Kidney tubule cell (primary cell): ENCODE measurements at places on chromosomes 2 and 18.

- DNase-seq = peak; percentile 69
Measured at GRCh38 chr2:113056521-113056920, 2.5 kb upstream of the IL36RN start.

DNA sequence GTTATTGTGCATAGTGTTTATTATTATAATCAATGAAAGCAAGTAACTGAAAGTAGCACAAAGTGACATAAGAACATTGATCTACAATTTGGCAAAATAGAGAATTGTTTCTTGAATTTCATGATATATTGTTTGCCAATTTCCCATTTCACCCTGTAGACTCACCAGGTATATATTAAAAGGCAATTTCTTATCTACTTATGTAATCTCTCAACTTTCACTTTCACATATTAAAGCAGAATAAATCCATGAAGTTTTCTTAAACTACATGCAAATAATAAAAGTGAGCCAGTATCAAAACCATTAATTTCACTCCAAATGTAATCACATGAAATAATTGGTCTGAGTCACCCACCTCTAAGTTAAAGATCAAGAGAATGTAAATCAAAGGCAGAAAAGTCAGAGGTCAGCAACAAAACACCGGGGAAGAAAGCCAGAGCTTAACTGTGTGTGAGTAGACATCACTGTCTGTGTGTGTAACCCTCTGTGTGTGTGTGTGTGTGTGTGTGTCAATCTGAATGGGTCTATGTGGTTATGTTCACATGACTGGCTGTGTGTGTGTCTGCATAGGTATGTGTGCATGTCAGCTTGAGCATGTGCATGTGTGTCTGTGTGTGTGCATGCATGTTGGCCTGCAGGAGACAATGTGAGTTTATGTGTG lies 44.1 kb downstream of the ZNF385B start:
- peak; percentile 23 for DNase-seq

DNA sequence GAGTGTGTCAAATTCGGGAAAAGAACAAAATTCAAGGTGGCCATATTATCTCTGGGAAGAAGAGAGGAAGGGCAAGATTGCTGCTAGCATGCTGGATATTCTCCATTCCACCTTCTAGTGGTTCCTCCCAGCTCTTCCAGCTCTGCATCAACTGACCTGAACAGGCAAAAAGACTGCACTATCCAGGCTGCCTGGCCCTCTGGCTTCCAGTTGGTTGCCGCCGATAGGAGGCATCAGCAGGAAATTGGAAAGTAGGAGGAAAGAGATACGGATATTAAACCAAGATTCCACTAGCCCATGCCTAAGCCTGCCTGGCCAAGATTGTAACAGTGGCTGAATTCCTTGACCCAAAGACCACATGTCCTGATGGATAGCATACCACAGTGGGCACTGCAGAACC lies 1.7 kb upstream of the RTTN start:
- no peak for DNase-seq

- DNase-seq = no peak
Measured at GRCh38 chr2:107984707-107985106, 1.6 kb upstream of the SLC5A7 start.

DNA sequence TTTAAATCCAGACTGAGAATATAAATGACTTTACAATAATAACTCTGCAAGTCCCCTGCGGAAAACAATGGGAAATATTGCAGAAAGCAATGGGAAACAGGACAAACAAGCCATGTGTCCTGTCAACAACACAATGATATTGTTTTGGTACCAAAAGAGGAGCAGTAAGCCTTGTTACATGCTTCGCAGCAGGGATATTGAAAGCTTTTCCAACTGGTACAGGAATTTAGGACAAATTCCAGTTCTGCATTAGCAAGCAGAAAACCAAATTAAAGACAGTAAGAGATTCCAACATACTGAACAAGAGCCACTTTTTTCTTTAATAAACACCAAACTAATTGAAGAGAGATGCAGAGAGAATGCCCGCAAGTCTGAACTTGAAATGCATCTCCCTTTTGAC lies 30.0 kb downstream of the FRZB start:
- no peak for DNase-seq

DNA sequence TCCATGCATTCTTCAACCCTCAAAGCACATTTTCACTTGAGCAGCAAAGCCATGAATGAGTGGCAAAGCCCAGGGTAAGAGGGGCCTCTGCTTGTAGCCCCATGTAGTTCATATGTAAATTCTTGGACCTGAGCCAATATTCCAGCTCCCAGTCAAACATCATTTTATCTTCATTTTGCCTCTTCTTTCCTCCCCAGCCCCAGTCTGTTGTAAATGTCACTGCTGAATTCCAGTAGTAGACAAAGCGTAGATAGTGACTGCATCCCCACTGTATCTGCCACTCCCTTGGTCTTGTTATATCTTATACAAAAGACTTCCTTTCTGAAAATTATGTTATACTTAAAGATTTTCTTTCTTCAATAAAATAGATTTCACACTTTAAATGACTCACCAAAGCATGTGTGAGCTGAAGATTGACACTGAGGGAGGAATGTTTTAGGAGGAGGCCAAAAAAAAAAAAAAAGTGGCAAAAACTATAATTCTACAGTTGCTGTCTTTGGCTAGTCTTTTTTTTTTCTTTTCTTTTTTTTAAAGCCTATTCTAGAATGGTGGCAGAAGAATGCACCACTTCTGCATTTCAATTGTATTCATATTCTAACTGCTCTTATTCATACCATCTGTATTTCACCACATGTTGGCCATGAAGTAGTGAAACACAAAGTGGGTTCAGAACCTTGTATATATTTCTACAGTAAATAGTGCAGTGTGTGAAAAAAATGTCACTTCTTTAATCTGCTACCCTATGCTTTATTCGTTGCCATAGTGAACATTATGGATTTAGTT lies 306.1 kb downstream of the CPS1 start:
- DNase-seq = no peak

GRCh38 chr2:239763433-239764097 lies 261.6 kb downstream of the NDUFA10 start:
- no peak for DNase-seq

DNA sequence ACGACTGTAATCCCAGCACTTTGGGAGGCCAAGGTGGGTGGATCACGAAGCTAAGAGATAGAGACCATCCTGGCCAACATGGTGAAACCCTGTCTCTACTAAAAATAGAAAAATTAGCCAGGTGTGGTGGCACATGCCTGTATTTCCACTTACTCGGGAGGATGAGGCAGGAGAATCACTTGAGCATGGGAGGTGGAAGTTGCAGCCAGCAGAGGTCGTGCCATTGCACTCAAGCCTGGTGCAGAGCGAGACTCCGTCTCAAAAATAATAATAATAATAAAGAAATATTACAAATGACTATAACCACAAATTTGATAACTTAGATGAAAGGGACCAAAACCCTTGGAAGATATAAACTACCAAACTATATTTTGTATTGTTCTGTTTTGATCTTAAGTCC lies 226.3 kb upstream of the GULP1 start:
- no peak for DNase-seq

- no peak for DNase-seq
Measured at GRCh38 chr2:33219114-33219513, 257.3 kb upstream of the RASGRP3 start.

DNA sequence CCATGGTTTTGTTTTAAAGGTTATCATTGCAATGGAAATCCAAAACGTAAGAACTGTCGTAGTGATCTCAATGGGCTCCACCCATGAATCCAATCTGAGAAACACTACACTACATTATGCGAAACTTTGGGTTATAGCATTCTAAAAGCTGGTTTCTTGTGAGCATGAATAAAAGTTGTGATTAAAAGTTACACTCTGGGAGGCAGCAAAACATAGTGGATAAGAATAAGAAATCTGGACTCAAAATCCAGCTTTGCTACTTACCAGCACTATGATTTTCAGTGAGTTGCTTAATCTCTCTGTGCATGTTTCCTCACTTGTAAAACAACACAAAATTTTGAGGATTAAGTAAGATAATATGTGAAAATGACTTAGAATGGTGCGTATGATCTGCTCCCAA lies 25.7 kb upstream of the THOC1 start:
- no peak for DNase-seq

DNA sequence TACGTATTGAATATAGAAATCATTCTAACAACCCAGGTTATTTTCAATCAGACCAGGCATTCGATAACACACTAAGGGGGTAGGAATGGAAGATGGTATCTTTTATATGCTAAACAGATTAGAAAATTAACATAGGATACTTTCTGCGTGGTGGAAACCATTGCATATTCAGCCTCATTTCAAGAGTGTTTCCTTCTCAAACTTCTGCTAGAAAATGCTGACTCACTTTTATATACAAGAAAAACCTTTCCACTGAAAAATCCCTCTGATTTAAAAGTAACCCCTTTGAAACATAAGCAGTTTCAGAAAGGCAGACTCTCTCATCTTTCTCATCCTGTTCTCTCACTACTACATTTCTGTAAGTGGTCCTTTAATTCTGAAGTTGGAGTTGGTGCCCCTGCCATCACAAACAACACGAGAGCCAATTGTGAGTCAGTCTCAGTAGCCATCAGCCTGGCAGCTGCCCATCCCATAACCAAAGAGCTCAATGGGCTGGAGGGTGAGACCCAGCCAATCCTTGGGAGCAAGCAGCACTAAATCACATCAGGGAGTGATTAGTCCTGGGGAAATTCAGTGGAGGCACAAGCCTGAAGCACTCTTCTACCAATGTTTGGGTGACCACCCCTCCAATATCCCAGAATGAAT lies 343.1 kb downstream of the CELF4 start:
- DNase-seq = no peak

- peak; percentile 5 for DNase-seq
Measured at GRCh38 chr18:43422518-43422917, 145.2 kb upstream of the SYT4 start.

DNA sequence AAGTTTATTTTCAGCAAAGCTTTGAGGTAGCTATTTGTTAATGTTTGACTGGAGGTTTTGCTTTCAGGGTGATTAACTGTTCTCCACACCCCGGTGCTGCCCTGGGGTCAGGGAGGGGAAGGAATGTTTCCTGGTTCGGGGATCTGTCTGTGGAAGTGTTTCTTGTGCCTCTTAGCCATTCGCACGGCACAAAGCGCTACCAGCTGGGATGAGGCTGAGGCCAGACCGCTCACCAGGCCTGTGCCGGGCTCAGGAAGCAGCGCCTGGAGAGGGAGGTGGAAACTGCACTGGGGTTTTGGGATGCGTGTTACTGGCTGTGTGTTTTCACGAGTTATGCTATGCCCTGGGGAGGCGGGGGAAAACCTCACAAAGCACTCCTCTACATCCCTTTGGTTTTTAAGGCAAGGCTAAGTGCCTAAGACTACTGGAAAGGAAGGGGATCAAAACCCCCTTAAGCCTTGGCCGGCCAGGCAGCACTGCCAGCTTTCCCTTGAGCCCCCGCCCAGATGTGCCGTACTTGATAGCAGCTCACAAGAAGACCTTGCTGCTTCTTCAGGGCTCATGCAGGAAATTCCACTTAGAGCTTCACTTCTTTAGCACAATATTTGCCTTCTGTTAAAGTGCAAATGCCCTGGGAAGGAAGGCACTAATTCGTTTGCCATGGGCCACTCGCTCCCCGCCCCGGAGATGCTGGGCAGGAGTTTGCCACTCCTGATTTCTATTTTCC lies 65.7 kb upstream of the CNGA3 start:
- DNase-seq = peak; percentile 91
